ENCODE measurements at places on chromosomes 5 and 9.

GRCh38 chr9:93288891-93289883 is 105.2 kb downstream of the WNK2 start:
- peak; percentile 76 for DNase-seq

GRCh38 chr9:94866770-94867169 is 140.3 kb downstream of the AOPEP start:
- no peak for DNase-seq

- DNase-seq: no peak
Observed at GRCh38 chr5:4661836-4662235, 478.3 kb upstream of the ADAMTS16 start.

DNA sequence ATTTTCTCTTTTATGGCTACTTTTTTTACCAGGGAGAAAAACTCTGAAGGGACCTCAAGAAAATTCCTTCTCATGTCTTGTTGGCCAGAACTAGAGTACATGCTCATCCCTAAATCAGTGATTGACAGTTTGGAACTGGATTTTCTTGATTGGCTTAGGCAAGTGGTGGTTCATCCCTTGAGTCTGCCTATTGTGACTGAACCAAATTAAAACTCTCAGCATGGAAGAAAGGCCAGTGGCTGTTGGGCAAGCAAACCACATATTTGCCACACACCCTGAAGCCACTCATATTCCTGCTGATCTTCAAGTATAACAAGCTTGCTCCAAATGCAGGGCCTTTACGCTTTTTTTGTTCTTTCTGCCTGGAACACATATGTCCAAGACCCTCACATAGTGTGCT is 7.2 kb upstream of the HOMER1 start:
- DNase-seq: no peak

DNA sequence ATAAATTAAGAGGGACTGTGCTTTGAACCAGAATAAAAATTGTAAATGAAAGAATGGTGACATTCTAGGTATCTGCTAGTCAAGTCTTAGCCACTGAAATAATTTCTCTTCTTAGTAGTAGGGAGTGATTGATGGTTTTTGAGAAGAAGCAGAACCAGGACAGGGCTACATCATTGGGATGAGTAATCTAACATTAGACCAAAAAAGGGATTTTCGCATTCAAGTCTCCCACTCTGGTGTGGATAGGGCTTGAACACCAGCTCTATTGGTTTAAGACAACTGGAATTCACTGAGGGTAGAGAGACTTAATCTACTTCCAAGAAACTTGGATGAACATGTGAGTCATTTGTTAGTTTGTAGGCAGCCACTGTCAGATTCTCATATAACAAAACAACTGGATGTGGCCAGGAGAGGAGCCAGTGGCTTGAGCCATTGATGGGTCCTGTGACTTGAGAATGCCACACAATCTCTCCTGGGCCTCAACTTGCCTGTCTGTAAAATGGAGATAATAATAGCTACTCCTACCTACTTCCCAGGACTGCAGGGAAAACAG is 16.6 kb downstream of the FAT2 start:
- no peak for DNase-seq

GRCh38 chr5:92309336-92309991 is 926.3 kb upstream of the ARRDC3 start:
- no peak for DNase-seq

- no peak for DNase-seq
Observed at GRCh38 chr9:107569174-107569573, 79.6 kb upstream of the KLF4 start.

- DNase-seq: no peak
Observed at GRCh38 chr5:167819406-167819805, 472.0 kb upstream of the WWC1 start.

- DNase-seq: peak; percentile 87
Observed at GRCh38 chr5:144469106-144469505, 298.4 kb downstream of the KCTD16 start.

DNA sequence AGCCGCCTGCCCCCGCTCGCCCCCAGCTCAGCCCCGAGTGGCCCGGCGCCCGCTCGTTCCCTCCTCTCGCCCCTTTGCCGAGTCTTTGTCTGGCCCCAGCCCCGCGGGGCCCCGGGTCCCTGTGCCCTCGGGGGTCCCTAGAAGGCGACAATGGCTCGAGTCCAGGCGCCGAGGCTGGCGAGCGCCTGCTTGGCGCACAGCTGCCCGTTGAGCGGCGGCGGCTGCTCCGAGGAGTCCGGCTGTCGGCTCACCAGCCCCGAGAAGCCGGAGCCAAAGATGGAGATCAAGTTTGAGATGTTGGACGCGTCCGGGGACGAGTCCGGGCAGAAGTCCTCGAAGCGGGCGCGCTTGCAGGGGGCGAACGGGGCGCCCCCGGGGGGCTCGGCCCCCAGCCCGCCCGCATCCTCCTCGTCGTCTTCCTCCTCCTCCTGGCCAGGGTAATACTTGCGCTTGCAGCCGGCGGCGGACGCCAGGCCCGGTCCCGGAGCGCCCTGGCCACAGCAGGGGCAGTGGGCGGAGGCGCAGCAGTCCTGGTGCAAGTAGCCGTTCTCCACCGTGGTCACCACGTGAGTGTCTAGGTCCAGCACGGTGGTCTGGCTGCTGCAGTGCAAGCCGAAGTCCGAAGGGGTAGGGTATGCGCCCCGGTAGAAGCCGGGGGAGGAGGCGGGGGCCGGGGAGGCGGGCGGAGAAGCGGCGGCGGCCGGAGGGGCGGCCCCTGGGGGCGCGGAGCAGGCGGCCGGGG is 1.2 kb downstream of the IER5L start:
- no peak for DNase-seq

DNA sequence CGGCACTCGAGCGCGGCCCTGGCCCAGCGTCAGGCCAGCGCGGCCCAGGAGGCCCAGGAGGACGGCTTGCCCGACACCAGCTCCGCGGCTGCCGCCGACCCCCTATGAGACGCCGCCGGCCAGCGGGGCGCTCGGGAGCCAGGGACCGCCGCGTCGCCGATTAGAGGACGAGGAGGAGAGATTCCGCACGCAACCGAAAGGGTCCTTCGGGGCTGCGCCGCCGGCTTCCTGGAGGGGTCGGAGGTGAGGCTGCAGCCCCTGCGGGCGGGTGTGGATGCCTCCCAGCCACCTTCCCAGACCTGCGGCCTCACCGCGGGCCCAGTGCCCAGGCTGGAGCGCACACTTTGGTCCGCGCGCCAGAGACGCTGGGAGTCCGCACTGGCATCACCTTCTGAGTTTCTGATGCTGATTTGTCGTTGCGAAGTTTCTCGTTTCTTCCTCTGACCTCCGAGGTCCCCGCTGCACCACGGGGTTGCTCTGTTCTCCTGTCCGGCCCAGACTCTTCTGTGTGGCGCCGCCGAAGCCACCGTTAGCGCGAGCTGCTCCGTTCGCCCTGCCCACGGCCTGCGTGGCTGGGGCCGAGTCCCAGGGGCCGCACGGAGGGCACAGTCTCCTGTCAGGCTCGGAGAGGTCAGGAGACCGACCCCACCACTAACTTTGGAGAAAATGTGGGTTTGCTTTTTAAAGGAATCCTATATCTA is 42.6 kb upstream of the CACNA1B start:
- DNase-seq: no peak

GRCh38 chr9:137294681-137295237 is 7.3 kb downstream of the NRARP start:
- DNase-seq: no peak

DNA sequence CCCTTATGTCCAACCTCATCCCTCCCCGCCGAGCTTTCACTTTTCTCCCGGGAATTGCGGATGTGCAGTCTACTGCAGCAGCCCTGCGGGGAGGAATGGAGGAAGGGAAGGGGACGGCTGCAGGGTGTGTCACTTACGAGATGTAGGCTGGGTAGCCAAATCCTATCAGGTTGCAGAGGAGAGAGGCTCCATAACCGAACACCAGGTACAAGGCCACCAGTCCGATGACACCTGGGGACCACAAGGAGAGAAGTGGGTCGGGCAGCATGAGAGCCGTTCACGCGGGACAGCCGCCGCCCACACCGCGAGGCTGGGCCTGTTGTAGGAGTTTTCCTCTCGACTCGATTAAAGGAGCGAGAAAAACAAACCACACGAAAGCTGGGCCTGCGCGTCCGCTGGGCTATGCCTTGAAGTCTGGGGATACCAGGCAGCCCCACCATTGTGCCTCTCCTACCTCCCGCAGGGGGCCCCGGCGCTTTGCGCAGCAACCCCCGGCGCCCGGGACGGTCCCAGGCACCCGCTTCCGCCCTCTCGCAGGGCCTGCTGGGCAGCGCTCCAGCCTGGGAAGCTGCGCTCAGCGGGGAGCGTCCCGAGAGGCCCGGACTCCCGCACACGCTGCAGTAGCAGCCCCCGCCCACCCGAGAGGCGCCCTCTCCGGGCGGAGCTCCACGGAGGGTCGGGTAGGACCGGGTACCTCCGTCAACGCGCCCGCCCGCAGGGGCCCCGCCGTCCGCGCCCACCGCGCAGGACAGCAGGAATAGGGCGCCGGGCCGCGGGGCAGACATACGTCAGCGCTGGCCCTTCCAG is 798 bp downstream of the REEP5 start:
- no peak for DNase-seq

DNA sequence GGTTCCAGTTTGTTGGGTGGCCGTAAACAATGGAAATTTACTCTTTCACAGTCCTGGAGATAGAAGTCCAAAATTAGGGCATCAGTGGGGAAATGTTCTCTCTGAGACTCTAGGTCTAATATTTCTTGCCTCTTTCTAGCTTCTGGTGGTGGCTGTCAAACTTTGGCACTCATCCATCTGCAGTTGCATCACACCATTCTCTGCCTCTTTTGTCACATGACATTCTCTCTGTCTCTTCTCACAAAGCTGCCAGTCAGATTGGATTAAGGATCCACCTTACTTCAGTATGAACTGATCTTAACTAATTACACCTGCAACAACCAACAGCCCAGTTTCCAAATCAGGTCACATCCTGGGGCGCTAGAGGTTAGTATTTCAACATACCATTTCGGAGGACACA is 222.9 kb upstream of the FTMT start:
- DNase-seq: no peak

DNA sequence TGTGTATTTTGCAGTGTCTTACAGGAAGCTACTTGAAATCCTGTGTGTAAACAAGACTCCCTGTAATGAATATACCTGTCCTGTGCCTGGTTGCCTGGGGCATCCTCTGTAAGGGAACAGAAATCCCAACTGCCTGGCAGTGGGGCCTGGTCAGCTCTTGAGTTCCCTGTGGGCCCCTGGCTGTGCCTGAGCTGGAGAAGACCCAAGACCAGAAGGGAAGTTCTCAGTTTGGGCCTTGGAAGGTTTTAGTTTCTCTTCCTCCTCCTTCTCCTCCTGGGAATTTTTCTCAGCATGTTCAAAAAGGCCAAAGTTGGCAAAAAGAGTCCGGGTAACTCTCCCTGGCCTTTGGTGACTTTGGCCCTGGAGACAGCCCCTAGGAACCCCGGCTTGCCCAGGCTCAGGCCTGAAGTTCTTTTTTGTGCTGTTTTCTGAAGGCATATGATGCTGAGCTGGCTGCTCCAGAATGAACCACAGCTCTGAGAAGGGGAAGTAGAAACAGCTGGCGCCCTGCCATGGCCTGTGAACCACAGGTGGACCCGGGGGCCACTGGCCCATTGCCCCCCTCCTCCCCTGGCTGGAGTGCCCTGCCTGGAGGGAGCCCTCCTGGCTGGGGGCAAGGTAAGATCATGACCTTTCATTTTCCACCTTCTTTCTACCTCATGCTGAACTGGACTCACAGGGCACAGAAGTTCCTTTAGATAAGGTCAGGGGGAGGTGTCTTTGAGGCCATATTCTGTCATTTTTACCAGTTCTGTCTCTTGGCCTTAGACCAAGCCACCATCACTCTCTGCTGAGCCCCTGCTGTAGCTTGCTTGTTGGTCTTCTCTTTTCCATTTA is 5.8 kb downstream of the TMEM268 start:
- DNase-seq: no peak

DNA sequence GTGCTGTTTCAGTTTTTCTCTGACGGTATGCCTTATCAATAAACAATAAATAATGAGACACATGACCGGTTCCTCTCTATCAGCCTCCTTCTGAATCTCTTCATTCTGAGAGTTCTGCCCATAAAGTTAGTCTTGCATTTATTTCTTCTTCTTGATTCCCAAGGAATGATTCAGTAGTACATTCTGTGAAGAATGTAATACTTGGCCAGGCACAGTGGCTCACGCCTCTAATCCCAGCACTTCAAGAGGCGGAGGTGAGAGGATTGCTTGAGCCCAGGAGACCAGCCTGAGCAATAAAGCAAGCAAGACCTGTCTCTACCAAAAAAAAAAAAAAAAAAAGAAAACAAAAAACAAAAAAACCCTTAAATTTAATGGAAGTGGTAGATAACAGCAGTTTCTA is 53.9 kb downstream of the PAM start:
- DNase-seq: no peak

DNA sequence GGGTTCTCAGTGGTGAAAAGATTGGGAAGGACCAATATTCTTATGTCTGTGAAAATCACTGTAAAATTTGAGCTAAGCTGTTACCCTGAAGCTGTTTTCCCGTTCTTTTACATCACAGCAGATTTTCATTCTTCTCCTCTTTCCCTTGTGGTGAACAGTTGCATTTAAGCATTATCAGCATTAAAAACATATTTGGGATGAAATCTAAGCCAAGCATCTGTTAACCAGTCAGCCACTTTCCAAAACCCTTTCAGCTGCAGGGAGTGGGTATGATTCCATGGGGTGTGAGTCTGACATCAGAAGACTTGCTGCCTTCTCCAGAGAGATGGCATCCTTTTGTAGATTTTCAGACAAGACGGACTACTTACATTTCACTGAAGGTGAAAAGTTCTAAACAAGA is 97.2 kb downstream of the TRIO start:
- DNase-seq: no peak

GRCh38 chr5:79774171-79774854 is 84.7 kb downstream of the CMYA5 start:
- DNase-seq: no peak

DNA sequence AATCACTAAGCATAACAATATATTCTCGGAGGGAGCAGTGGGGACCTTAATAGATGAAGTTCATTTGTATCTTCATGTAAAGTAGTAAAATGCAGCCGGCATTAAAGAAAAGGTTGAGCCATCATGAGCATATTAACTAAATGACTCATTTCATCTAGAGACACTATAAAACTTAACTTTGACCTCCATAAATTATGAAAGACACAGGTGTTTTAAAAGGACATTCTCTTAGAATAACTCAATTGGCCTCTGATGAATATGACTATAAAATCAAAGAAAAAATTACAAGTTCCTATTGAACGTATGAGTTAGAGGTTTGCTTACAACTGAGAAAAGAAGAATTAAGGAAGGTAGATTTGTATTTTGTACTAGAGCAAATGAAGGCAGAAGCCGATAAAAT is 220.3 kb downstream of the SEMA5A start:
- DNase-seq: no peak

GRCh38 chr5:92560698-92561401 is 1020.2 kb downstream of the NR2F1-AS1 start:
- DNase-seq: peak; percentile 67

DNA sequence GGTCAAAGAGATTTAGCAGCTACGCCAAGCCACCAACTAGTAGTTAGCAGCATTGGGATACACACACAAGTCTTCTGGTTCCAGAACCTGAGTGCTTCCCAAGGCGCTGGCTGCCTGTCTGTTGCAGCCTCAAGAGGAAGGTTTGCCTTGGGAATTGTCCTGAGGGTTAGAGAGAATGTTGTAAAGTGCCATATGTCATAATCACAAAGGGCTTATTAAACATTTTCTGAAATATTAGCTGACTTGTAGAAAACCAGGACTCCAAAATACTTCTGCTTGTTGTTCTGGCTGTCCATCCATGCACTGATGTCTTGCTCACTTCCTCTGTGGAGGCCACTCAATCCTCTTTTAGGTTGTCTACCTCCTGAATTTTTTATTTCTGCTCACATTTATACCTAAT is 46.3 kb downstream of the SLC36A1 start:
- no peak for DNase-seq

- no peak for DNase-seq
Observed at GRCh38 chr5:161925960-161926359, 78.0 kb downstream of the GABRA1 start.

Measured in kidney epithelial cell (primary cell).